ENCODE measurements at places on chromosomes 4 and X.

GRCh38 chr4:70734971-70735370 lies 13.2 kb downstream of the RUFY3 start:
- peak overlapping the region; percentile 74 for H3K4me3 ChIP-seq
- peak overlapping the region; percentile 79 for H3K27ac ChIP-seq
- H3K27me3 ChIP-seq, result no peaks in the 10 kb centered on the region

GRCh38 chr4:148216866-148217814 lies 225.1 kb downstream of the NR3C2 start:
- peak; percentile 24 for DNase-seq
- peak overlapping the region; percentile 94 for H3K27ac ChIP-seq
- H3K27me3 ChIP-seq, result no peaks in the 10 kb centered on the region
- peak overlapping the region; percentile 76 for H3K4me3 ChIP-seq
- H3K4me1 ChIP-seq, result peaks cover 19% of the 10 kb centered on the region

DNA sequence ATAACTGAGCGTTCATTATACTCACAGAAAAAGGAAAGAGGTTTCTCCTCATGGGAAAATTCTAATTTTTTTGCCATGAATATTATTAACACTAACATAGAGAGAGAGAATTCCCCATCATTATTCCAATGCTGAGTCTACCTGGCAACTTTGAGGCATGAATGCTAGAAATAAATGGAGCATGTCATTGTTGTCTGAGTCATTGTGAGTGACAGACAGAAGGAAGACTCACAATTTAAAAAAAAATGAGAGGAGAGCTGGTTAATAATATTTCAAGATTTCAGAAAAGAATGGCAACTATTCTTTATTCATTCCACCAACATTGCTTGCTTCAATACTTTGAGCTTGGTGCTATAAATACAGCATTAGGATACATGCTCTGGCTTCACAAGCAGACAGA lies 170.4 kb upstream of the HS3ST1 start:
- H3K36me3 ChIP-seq, result no peaks in the 10 kb centered on the region
- DNase-seq, result no peak
- H3K4me3 ChIP-seq, result no peak overlapping the region
- no peaks in the 10 kb centered on the region for H3K4me1 ChIP-seq
- peaks cover 8% of the 10 kb centered on the region for H3K27me3 ChIP-seq

DNA sequence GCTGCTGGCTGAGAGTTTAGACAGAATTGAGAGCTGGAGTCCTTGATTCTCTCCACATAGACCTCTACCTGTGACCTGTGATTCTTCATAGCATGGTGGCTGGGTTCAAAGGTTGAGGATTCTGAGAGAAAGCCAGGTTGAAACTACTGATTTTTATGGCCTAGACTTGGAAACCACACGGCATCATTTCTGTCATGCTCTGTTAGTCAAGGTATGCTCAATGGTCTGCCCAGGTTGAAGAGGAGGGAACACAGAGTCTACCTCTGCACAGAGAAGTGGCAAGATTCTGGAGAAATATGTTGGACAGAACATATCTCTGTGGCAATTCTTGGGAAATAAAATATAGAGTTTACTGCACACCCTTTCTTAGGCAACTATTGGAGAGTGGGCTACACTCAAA lies 57.2 kb upstream of the CXorf66 start:
- no peaks in the 10 kb centered on the region for H3K36me3 ChIP-seq
- no peak overlapping the region for H3K27ac ChIP-seq
- H3K4me3 ChIP-seq, result no peak overlapping the region
- no peaks in the 10 kb centered on the region for H3K4me1 ChIP-seq
- DNase-seq, result no peak
- H3K27me3 ChIP-seq, result no peaks in the 10 kb centered on the region

- no peak for DNase-seq
- H3K36me3 ChIP-seq, result peaks cover 69% of the 10 kb centered on the region
Observed at GRCh38 chrX:3609810-3610209, 103.6 kb downstream of the PRKX start.
